Activated CD4-positive, CD25-positive, alpha-beta regulatory T cell (primary cell): ENCODE measurements at places on chromosomes 7 and 10.

DNA sequence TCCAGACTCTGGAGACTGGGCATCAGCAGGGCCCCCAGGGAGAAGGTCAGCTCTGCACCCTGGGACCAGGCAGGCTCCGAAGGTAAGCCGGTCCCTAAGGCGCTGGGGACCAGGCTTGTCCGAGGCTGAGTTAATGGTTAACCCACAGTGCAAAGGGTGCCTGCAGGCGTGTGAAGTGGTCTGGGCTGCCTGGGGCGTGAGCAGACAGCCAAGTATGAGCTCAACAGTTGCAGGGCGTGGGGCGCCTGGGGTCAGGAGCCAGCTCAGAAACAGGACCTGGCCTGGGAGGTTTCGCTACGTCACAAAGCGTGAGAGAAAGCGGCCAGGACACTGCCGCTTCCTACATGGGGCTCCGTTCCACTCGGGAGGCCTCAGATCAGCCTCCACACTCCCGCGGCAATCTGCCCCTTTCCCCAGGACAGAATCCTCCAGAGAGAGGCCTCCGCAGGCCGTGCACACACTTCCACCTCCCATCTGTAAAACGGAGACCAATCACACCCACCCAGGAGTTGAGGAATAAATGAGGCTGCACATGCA lies 16.0 kb downstream of the PDGFA start:
- DNase-seq = no peak

GRCh38 chr7:767580-767940 lies 40.5 kb upstream of the PRKAR1B start:
- DNase-seq = no peak

DNA sequence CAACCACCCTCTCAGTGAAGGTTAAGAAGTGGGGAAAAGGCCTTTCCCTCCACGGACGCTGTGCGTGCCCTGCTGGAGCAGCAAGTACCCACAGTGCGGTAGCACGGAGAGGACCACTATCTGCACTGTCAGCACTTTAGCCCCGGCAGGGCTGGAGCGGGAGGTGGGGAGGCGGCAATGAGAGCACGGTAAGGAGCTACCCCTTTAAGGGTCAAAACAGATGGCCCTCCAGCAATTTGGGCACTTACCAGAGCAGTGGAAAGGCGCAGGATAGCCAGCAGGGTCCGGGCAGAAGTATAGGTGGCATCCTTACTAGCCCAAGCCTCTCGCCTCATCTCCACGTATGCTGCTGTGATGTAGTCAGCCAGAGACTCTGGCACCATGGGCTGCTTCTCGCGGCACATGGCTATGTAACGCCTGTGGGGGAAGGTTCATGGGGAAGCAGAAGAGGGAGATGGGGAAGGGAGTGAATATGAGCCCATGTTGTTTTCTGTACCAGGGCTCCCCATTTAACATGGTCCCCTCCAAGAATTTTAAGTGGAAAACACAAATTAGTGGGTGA lies 5.2 kb downstream of the COPS6 start:
- no peak for DNase-seq

DNA sequence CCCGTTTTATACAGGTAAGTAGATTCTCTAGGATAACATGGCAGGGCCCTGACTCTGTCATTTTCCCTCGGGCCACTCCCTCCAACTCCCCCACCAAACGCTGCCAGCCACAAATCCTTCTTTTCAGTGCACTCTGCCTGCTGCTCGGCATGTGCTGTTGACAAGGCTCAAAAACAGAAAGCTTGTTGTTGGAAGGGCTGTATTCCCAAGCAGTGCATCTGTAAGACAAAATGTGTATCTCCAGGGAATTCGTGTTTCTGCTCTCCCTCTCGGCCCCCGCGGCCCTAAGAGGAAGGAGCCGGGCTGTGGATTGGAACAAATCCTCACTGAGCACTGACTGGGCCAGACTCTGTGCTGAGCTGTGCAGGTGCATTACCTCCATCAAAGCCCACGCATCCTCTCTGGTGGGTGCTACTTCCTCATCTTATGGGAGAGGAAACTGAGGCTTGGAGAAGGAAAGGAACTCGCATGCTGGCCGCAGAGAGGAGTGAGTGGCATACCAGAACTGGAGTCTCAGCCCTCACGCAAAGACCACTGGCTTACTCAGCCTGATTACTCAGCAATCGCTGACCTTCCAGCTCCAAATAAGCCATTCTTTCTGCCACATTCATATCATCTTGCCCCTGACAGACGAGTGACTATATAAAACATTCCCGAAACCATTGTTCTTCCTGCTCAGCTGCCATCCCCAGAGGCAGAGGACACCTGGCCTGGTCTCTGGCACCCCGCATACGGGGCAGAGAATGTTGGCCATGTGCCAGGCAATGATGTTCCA lies 33.5 kb upstream of the ENO4 start:
- no peak for DNase-seq

DNA sequence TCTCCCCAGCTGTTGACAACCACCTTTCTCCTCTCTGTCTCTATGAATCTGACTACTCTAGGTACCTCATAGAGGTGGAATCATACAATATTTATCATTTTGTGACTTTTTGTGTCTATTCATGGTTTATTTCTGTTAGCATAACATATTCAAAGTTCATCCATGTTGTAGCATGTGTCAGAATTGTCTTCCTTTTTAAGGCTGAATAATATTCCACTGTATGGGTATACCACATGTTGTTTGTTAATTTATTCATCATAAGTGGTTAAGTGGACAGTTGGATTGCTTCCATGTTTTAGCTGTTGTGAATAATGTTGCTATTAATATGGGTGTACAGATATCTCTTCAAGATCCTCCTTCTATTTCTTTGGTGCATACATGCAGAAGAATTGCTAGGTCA lies 69.9 kb upstream of the COMTD1 start:
- DNase-seq = no peak

GRCh38 chr7:138565451-138566114 lies 105.5 kb downstream of the TRIM24 start:
- no peak for DNase-seq

GRCh38 chr10:3346851-3347250 lies 174.3 kb upstream of the PITRM1 start:
- no peak for DNase-seq

DNA sequence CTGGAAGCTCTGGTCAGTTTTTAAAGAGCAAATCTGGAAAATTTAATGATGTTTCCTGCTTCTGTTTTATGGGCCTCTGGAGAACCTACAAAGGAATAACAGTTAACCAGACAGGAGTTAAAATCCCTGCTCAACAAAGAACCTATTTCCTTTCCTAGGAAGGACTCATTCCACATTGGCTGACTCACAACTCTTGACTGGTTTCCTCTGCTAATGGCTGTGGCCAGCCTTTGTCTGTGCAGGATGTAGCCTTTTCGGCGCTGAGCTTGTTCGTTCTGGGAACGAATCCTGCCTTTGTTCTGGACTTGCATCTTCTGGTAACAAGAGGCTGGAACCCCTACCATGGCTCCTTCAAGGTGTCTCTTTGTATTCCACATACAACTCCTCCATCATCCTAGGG lies 112.8 kb upstream of the PDCD4 start:
- DNase-seq = no peak

- DNase-seq = no peak
Measured at GRCh38 chr10:58826694-58827093, 314.0 kb downstream of the BICC1 start.

- DNase-seq = no peak
Measured at GRCh38 chr7:43631559-43631958, 48.7 kb downstream of the STK17A start.

DNA sequence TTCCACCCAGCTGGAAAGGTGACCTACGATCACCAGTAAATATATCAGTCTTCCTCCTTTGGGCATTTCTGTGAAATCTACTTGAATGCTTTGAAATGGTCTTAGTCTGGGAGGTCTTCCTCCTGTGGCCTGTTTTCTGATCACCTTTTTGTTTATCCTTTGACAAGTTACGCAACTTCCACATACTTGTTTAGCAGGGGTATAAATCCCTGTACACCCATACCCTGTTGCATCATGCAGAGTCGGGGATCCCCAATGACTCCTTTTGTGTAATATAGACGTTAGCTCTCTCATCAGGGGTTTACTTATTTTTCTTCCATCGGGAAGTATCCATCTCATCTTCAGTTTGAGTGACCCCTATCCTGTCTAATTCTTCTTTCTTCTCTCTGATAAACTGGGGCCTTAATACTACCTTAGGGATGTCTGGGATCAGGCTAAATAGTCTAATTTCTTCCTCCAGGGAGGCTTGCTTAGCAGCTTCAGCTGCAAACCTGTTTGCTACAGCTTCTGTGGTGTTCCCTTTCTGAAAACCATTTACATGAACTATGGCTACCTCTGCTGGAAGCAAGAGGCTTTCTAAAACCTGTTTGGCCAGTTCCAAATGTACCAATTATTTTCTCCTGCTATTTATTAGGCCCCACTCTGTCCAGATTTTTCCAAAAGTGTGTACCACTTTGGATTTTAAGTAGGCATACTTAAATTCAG lies 25.8 kb downstream of the MAPK8 start:
- no peak for DNase-seq

DNA sequence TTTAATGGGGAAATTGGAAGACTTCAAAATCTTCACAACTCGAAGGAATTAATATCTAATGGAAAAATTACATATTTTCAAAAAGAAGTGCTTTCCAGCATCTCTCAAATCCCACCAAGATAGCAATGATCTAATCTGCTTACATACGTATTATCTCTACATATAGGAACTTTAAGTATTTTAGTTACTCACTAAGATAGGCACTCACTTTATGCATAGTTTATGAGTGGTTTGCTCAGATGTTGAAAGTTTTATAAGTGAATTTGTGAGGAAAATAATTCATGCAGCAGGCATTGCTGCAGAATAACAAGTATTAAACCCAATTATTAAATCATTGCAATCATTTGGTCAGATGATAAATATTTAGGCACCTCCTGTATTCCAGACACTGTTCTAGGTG lies 2.3 kb upstream of the CYTH3 start:
- no peak for DNase-seq

DNA sequence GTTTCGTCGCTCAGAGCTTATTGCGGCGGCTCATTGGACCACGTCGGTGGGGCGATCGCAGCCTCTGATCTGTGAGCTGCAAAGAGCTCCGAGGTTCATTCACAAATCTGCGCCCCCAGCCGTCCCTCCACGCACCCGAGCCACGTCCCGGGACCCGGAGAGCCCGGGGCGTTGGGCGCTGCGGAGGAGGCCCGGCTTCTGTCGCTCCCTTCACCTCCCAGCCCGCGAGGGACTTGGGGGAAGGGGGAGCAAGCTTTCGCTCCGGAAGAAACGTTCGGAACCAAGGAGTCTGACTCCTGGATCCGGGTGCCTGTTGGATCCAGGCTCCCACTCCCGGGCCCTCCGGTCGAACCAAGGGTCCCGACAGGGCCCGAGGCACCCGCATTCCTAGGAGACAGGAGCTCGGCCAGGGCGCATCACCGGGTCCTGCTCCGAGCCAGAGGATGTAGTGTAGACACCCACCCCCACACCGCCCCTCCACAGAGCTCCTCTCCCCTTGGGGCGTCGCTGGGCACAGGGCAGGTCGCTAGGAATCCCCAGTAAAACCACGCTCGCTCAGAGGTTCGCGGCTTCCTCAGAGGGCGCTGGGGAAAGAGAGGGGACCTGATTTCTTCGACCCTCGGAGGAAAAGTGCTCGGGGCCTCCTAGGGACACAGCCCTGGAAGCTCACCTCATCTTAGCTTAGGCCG lies 7.9 kb upstream of the EN2 start:
- no peak for DNase-seq

DNA sequence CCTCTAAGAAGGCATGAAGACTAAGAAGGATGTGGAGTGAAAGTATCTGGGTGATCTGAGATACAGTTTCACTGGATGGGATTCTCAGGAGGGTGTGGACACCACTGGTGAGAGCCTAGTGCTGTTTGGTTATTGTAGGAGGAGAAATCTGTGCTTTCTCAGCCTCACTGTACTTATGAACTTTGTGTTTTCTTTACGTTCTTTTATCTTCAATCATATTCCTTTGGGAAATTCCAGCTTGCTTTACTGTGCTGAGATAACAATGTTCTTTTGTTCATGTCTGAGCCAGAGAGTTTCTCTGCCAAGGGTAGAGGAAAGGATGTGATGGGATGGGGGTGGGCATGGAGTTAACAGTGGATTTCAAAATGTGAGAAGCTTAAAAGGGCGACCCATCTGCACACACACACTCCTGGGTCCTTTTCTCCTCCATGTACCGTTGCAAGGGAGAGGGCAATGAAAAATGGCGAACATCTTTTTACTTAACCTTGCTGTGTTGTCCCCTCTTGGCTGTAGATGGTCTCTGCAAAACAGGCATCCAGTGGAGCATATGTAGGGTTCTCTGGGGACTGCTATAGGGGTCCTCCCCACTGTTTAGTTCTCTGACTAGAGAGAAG lies 25.0 kb upstream of the TAX1BP1 start:
- DNase-seq = no peak

DNA sequence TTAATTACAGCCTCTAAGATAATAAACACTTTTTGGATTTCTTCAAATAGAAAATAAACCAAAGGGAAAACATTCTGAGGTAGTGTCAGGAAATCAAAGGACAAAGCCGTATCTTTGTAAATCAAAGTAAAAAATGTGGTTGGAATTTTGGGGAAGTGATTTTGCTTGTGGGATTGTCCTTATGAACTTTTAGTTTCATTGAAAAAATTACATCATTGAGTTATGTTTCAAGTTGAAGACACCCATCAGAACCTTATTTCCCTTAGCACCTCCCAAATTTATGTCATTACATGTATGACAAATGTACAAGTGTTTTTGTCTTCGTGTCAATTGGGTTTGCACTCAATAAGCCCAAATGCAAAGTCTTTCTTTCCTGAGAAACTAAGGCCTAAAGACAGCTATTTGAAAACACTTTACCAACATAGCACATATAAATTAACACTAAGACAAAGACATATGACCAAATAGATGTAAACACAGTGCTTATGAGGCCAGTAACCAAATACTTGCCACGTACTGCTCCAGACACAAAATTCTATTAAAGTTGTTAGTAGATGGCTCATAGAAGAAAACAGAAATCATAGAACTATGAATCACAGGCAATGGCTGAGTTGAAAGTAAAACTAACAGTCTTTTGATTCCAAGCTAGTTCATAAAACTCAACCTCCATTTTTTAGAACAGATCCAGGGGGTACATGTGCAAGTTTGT lies 26.9 kb upstream of the LAMB4 start:
- DNase-seq = no peak

GRCh38 chr7:46244757-46245156 lies 323.7 kb upstream of the IGFBP3 start:
- no peak for DNase-seq

- DNase-seq = no peak
Measured at GRCh38 chr10:24207341-24207740, 1.6 kb upstream of the KIAA1217 start.

DNA sequence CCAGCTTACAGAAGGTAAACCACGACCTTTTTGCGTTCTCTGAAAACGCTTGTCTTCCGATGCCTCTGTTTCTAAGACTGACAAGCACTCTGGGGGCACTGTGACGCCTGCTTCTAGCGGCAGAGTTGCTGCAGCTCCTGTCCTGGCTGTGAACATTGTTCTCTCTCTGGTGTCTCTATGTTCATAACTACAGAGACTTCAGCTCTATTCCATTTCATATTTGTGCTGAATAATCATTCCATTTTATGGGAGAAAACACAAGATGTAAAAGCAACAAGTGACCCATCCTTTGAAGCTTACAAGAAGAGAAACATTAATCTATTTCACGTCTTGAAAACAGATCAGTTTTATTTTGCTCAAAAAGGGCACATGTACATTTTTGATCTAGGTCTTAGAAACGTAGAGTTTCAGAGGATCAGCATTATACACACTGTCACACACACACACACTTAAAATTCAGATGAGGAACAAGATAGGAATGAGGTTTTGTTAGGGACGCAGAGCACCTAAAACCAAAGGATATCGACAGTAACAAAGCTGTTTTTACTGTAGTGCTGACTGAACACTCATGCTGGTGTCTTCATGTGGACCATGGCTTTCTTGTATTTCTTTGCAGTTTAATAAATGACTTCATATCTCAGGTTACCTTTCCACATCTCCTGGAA lies 3.0 kb downstream of the IKZF1 start:
- DNase-seq = no peak
